Stimulated activated CD8-positive, alpha-beta memory T cell treated with anti-CD3 and anti-CD28 coated beads, Interleukin-7, amount 100 ng/mL, for 1 hour (primary cell): ENCODE measurements at places on chromosomes 3 and 15.

- DNase-seq, result no peak
Measured at GRCh38 chr3:45704301-45704943, 15.2 kb downstream of the SACM1L start.

GRCh38 chr3:60304112-60304511 lies 947.1 kb downstream of the FHIT start:
- DNase-seq, result no peak

DNA sequence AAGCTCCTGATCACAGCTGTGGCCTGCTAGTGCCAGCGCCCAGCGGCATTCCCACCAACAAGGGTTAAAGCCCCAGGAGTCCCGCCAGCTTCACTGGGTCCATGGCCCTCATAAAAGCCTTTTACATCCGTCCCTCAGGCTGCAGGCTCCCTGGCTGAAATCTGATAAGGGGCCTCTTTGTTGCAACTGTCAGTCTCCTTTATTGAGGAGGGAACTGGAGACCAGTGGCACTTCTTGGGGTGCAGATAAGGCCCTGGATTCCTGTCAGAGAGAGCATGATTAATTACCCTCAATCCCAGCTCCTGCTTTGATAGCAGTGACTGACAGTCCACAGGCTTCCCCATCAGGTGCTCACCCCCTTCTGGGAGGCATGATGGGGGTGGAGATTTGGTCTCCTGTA lies 30.9 kb upstream of the CLK3 start:
- no peak for DNase-seq

- DNase-seq, result no peak
Measured at GRCh38 chr3:154235330-154235729, 89.0 kb downstream of the DHX36 start.

- DNase-seq, result no peak
Measured at GRCh38 chr3:128052595-128053351, 536 bp downstream of the SEC61A1 start.

DNA sequence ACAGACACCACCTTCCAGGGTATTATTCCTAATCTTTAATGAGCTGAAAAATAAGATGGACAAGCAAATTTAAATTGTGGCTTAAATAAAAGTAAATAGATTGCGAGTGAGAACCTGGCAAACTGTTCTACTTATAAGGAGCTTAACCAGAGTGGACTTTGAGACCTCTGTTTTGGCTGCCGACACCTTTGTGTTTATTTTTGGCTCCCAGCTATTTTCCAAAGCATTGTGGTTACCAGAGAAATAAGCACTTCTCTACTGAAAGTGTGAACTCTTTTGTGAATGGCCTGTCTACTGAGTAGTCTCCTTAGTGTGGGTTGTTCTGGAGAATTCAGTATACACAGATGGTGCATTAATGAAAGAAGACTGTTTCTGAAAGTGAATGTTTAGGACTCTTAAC lies 109.4 kb downstream of the ATP8B4 start:
- DNase-seq, result no peak

DNA sequence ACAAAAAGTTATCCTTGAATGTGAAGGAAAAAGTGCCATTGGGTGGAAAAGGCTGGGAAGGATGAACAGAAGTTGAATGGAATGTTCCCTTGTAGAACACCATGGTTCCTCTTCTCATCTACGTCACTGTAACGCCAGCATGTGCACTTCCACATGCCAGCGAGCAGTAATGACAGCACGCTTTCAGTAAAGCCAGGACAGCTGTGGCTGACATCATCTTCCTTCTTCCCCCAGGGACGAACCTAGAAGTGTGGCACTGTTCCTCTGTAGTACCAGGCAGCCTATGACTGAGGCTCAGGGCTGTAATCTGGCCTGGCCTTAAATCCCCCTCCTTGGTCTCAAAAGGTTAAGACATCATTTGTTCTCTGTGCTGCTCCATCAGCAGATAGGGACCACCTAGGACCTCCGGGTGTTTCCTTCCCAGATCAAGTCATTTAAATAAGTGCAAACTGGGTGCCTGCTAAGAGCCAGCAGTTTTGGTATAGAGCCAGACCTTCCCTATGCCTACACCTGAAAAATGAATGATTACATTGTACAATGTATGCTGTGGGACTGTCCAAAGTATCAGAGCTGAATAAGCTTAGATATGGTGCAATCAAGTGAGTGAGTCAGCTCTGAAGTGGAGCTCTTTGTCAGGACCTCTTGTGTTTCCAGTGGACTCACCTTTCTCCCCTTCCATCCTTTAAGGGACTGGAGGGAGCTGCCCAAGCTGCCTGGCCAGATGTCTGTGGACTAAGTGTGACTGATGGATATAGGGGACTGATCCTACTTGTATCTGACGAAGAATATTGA lies 5.6 kb upstream of the SRPRB start:
- no peak for DNase-seq

DNA sequence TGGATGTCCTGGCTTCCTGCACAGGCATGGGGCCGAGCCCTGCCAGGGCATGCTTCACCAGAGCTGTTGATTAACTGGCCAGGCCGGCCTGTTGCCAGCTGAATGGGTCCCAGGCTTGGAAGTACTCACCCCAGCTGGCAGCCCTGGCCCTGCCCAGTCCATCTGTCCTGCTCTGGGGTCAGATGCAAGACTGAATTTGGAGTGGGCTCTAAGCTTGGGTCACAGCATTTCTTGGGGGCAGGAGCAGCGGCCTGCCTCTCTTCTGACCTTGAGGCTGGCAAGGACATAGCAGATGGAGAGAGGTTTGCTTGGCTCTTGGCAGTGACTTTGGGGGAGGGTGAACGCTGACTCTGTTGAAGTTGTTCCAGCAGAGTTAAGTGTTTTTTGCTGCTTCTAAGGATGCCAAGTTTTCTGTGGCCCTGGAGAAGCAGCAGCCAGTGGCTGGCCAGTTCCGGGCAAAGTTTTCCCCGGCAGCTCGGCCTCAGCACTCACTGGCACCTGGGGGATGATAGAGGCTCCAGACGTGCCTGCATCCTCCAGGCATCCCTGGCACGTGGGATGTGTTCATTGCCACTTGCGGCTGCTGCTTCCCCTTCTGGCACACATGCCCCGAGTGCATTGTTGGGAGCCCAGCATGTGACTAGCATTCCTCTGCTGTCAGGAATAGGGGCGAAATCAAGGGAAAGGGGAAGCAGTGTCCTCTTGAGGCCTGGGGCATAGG lies 22.9 kb downstream of the PDIA5 start:
- no peak for DNase-seq

DNA sequence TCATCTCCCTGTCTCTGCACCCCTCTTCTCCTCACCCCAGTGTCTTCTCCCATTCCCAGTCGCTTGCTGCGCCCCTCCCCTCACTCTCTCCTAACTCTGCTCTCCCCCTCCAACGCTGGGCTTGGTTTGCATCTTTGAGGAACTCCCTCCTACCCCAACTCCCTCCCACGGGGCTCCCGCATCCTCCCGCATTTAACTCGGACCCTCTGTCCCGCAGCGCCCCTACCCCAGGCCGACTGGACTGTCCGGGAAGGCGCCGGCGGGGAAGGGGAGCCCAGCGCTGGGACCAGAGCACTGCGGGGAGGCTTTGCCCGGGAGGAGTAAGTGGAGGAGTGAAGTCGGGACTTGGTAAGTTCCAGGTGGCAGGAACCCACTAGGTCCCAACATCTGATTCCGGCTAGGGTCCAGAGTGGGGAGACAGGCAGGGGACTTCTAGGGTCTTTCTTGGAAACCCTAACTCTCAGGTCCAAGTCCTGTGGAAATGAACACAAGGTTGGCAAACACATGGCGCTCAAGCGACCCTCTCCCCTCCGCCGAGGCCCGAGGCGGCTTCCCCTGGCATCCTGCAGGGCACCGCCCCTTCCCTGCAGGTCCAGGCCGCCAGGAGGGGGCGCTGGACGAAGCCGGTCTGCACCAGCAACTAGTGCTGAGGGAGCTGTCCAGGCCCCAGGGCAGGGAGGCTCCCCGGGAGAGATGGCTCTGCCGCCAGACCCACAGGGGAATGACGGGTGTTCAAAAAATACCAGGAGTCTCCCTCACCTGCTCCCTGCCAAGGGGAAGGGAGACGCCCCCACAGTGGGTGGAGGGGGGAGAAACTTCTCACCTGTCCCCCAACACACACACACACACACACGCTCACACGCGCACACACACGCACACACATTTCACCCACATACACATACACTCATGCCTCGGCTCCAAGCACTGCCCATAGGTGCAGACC lies 53.2 kb downstream of the LHFPL4 start:
- peak; percentile 30 for DNase-seq

- DNase-seq, result no peak
Measured at GRCh38 chr15:52765785-52766184, 24.4 kb downstream of the ONECUT1 start.

GRCh38 chr15:73714695-73715301 lies 30.6 kb downstream of the CD276 start:
- DNase-seq, result no peak

DNA sequence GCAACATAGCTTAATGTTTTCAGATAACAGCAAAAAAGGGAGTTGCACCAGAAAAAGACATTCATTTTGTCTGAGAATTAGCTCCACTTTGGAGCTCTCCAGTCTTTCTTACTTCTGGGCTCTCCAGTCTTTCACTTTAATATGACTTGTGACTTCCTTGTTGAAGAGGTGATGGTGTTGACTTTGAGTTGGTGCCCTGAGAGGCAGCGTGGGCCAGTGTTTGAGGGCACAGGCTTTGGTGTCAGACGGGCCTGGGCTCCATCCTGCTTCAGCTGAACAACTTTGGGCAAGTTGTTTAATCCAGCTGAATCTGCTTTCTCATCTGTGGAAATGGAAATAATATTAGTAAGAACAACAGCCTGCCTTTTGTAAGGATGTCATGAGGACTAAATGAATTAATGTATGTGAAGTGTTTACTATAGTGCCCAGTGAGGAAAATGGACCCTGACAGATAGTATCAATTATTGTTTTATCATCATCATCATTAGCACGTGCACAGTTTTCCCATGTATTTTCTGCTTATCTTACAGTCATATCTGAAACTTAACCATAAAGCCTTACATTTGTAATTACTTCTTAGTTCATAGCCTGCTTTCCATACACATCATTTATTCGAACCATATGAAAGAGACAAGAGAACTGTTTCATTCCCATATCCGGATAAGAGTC lies 108.4 kb downstream of the PDE8A start:
- DNase-seq, result no peak

GRCh38 chr15:39302936-39303335 lies 277.9 kb upstream of the THBS1 start:
- DNase-seq, result no peak

DNA sequence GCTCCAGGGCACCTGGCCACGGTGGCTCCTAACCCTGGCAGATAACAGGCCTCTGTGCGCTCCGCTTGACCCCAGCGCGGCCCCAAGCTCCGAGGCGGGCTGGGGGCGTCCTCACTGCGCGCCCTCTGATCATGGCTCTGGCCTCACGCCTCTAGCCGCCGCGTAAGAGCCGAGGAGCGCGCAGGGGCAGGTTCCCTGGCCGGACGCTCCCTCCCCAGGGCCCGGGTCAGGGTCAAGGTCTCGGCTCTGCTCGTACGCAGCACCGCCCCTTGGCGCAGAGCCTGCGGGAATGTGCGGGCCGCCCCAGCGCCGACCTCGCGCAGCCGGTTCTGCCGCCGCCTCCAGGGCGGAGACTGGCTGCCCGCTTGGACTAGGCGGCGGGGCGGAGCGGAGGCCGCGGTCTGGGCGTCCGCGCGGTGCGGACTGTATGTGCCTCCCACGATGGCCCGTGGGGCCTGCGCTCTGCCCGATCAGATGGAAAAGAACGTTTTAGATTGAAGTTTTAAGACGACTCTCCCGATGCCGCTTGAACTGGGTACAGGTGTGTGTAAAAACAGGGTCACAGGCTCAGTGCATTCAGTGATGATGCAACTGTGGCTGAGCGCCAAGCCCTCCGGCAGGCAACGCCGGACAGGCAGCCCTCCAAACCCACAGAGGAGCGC lies 40.8 kb downstream of the CHST14 start:
- no peak for DNase-seq

DNA sequence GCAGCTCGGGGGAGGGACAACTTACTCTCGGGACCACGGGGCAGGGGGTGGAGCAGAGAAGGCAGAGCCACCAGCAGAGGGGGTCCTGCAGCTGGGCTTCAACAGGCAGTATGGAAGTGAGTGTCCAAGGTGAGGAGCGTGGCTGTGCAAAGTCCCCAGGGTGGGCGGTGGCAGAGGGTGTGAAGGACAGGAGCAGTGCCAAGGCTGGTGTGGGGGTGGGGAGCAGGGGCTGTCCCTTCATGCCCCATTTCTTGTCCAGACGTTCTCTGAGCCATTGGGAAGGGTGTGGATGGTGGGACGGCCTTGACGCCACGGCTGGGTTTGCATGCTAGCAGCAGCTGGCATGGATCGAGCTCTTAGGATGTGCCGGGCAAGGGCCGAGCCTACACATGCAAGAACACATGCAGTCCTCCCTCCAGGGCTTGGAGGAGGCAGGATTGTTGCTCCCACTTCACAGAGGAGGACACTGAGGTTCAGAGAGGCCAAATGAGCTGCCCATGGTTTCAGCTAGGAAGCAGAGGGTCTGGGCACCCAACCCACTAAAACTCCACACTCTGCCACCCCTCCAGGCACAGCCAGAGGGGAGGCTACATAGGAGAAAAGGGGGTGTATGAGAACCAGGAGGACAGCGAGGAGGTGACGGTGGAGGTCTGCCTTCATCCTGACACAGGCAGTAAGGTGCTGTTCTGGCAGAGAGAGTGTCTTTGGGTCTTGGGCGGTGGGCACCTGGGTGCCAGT lies 93.6 kb downstream of the TBC1D2B start:
- no peak for DNase-seq

DNA sequence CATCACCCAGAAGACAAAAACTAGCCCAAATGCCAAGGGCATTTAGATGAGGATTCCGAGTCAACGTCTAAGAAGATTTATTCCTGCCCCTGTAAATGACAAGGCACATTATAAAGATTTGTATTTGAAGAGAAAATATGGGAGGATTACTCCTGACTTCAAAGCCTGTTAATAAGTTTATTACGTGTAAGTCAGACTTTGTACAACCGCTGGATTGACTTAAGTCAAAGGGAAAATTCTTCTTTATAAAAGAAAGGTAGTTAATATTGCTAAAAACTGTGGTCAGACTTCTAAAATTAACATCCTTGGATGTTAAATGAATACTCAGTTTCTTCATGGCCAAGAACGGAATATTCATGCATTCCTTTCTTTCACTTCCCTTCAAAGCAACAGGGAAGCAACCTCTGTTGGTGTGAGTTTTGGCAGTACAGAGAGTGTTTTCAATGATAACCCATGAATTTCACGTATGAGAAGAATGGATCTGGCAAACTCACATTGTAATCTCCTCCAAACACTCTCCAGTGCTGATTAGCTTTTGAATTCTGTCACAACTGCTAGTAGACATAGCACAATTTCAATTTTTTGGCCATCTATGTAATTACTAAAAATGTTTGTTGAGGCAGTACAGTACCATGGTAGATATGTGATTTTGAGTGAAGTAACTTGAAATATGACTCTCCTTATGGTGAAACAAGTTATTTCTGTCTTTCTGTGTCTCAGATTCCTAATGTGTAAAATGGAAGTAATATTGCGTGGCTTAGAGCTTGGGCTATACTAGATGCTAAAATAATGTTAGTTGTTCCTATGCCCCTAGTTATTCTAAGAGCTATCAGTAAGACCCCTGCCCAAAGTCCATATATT lies 62.0 kb downstream of the PLD1 start:
- DNase-seq, result no peak

DNA sequence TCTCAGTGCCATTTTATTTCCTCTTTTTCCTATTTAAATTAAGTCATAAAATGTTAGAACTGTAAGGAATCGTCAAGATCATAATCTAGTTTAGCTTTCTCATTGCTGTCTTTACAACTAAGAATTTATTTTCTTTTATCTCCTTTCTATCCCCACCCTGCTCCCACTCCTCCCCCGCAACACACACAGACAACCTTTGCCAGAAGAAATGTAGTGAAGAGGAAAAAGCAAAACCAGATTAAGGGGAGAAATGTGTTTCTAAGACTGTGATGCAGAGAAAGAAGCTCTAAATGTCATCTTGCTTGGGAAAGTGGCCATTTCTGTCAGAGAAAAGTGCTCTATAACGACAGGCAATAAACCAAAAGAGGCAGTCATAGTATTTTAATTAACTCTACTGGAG lies 78.3 kb upstream of the MLF1 start:
- DNase-seq, result no peak
